Stimulated activated CD8-positive, alpha-beta memory T cell treated with anti-CD3 and anti-CD28 coated beads, Interleukin-4, amount 100 ng/mL, for 4 hours (primary cell): ENCODE measurements at places on chromosomes 4 and X.

- no peak for DNase-seq
Measured at GRCh38 chrX:70169281-70169680, 8.0 kb upstream of the DGAT2L6 start.

GRCh38 chr4:153634738-153635353, 49.2 kb upstream of the TLR2 start:
- DNase-seq, result no peak

DNA sequence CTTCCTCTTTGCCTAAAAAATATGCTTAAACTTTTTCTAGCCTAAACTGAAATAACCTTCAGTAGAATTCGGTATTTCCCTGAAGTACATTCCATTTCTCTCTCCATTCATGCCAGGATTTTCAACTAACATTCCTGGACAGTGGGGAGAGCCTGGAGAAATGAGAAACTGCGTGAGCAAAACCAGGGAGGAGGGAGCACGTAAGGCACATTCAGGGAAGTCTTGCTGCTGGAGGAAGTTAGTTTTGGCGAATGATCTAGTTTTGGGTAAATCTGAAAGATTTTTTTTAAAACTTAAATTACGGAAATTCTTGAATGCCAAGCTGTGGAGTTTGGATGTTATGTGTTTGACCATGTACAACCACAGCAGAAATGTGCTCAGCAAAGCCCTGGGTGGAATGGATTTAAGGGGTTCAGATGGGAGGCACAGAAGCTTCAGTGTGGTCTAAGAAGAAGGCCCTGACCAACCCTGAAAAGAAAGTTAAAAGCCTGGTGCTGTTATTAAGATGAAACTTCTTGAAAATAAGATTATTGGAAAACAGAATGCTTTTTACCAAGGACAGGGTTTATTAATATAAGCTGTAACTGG, 347.8 kb downstream of the ANK2 start:
- no peak for DNase-seq

DNA sequence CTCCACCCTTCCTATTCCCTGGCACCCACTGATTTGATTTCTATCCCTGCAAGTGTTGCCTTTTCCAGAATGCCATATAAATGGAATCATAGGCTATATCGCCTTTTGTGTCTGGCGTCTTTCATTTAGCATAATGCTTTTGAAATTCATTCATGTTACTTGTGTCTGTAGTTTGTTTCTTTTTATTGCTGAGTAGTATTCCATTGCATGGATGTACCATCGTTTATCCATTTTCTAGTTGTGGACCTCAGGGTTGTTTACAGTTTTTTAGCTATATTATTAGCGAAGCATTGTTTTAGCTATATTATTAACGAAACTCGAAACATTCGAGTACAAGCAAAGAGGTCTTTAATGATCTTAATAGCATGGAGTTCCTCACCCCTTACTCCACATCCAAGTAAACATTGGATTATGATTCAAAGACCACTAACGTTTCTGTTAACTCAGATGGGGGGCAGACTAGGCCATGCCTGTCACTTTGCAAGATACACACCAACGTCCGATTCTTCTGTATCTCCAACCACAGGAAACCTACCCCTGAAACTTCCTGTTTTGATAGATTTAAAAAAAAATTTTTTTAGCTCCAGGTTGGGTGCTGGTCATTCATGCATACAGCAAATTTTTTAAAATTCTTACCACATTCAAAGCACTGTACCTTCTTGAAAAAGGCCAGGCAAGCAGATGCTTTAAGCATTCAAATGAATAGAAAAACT, 1.1 kb downstream of the DCK start:
- no peak for DNase-seq

GRCh38 chr4:83221897-83222441, 62.6 kb downstream of the COQ2 start:
- DNase-seq, result no peak
